ENCODE measurements at places on chromosomes 11 and 22.

- DNase-seq, result no peak
Observed at GRCh38 chr11:27315836-27316235, 47.2 kb downstream of the CCDC34 start.

DNA sequence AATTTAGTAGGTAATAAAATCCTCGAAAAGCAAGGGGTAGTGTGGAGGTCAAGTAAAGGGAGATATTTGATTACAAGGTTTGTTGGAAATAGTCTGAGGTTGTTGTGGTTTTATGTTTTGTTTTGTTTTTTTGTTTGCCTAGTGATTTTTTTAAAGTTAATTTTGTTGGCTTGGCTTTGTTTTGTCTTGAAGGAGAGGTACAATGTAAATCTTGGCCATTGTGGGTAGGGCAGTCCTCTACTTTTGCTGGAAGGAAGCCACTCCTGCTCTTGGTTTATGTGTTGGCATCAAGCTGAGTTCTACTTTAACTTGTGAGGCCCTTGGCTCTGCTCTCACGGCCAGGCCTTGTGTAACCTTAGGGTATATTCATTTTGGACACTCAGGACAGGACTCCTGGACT is 3.2 kb downstream of the AMOTL1 start:
- no peak for DNase-seq

GRCh38 chr11:114354076-114354475 is 46.2 kb downstream of the C11orf71 start:
- no peak for DNase-seq

GRCh38 chr11:73237471-73238290 is 19.6 kb downstream of the P2RY2 start:
- no peak for DNase-seq

DNA sequence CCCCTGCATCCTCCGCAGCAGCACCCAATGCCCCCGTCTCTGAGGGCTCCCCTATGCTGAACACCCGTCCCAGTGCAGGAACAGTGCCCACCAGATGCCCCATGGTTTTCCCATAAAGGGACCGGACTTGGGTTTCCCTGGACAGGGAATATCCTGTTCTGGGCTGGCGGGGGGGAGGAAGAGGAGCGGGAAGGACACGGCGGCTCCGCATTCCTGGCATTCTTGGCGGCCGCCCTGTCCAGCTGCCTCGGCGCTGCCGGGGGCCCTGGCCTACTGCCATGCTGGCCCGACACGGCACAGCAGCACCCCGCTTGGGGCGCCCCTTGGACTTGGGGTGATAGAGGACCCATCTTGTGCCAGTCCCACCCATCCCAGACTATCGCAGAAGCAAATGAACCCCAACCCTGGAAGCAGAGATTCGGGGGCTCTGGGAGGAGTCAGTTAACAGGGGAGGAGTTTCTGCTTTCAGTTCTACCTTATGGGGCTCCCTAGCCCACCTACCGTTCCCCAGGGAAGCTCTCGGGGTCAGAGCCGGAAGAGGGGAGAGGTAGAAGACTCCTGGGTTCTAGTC is 23.7 kb upstream of the CBX7 start:
- no peak for DNase-seq

DNA sequence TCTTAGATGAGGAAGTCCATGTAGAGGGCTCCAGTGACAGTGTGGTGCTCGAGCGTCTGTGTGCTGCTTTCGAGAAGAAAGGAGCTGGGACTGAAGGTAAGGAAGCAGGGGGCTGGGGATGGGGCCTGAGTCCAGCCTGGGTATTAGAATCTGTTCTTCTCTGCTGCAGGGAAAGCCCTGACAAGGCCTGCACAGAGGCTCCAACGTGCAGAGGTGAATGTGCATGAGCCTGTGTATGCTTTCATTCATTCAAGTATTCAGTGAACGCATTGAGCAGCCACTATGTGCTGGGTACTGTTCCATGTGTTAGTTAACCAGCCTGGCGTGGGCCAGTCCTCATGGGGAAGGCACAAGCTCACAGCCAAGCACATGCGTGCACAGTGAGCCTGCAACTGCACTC is 93.4 kb downstream of the MYO18B start:
- no peak for DNase-seq

- no peak for DNase-seq
Observed at GRCh38 chr11:126492331-126493082, 137.0 kb downstream of the ST3GAL4 start.

DNA sequence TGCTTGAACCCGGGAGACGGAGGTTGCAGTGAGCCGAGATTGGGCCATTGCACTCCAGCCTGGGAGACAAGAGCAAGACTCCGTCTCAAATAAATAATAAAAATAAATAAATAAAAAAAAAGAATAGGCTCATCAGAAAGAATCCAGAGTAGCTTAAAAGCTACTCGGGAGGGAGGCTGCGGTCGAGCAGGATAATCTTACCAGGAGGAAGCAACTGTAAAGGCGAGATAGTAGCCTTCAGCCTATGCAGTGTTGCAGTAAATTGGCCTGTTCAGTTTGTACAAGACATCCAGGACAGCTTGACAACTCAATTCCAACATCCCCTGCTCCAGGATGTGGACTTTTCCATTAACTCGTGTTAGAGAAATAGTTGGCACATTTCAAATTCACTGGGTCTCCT is 1164.7 kb downstream of the LRRC4C start:
- DNase-seq, result no peak

GRCh38 chr11:108713076-108713790 is 48.4 kb downstream of the DDX10 start:
- no peak for DNase-seq

- DNase-seq, result no peak
Observed at GRCh38 chr11:36372101-36372771, 76.1 kb downstream of the PRR5L start.

DNA sequence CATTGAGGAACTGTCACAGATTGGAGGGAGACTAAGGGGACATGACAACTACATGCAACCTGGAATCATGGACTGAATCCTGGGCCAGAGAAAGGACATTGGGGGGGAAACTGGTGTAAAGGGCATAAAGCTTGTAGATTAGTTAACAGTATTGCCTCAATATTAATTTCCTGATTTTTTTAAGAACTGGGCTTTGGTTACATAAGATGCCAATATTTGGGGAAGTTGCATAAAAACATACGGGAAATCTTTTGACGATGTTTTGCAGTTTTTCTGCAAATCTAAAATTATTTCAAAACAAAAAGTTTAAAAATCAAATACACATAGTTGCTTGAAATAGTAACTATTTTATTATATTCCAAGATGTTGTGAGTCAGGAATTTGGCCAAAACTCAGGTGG is 2.9 kb upstream of the FOLR3 start:
- DNase-seq, result no peak

GRCh38 chr11:86949995-86950660 is 5.1 kb downstream of the FZD4 start:
- DNase-seq, result no peak

- no peak for DNase-seq
Observed at GRCh38 chr11:120432056-120433018, 79.2 kb upstream of the GRIK4 start.

DNA sequence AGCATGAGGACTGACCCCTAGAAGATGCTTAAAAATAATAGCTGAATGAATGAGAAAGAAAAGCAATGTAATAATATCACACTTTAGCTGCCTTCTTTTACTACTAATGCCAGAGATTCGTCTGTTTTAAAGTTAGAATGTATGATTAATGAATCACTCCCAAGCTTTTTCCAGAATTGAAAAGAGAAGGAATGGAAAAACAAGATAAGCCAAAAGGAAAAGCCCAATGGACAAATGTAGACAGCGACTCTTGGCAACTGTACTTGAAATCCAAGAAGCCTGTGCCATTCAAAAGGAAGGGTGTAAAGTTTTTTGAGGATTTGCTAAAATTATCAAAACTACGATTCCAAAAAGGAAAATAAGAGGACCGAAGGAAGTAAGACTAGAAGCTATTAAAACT is 40.8 kb upstream of the PAMR1 start:
- no peak for DNase-seq

GRCh38 chr22:37185646-37186227 is 2.3 kb downstream of the C1QTNF6 start:
- DNase-seq, result no peak

GRCh38 chr11:132540581-132540980 is 991.7 kb downstream of the OPCML start:
- no peak for DNase-seq

DNA sequence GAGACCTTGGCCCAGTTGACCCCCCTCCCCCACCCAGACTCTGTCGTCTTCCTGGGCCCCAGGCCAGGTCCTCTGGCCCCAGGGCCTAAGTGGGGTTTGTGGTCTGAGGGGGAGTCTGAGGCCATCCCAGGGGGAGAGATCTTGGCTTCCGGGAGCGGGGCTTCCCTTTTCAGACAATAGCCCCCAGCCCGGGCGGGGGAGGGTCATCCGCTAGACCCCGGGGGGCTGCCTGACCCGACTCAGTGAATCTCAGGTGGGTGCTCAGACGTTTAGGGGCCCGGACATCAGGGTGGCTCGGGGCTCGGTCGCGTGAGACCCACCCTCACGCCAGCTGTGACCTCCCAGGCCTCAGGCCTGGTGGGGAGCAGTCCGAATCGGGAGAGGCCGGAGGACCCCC is 609 bp downstream of the MAPK11 start:
- DNase-seq, result no peak
